Amygdala (tissue), 56 donors: ENCODE measurements at places on chromosomes 1 and 21.

DNA sequence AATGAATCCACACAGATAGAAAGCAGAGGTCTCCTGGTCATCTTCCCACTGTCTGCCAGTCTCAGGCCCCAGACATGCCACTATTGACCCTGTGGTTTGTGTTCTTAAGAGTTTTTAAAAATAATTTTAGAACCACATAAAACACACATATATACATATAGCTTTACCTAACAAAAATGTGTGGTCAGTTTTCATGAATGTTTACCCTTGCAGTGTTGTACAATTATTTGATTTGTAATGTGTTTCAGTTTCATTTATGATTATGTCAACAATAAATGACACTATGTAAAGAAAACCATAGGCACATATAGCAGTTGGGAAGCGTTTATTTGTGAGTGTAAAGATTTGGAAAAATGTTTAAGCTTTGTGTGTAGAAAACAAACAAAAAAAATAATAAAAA is 17.1 kb downstream of the CHAF1B start:
- no peak for DNase-seq

- DNase-seq = no peak
Measured at GRCh38 chr21:45211661-45212060, 76.0 kb downstream of the POFUT2 start.

DNA sequence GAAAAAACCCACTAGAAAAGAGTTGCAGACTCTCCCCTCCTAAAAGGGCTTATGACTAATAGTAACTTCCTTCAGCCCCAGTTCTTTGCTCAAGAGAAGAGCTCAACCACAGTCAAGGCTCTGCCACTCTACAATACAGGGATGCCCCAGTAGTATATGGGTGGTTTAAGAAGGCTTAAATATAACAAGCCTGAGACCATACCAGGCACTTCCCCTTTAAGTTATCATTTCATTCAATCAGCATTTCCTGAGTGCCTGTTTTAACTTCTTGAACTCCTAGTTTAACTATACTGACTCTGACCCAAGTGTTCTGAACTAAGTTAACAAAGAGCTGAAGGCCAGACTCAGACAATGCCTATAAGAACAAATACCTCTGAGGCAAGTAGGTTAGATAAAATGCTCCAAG is 19.8 kb downstream of the PRPF38A start:
- no peak for DNase-seq

GRCh38 chr1:1309251-1310108 is 1.1 kb downstream of the PUSL1 start:
- no peak for DNase-seq

- DNase-seq = no peak
Measured at GRCh38 chr1:203090421-203091198, 4.8 kb upstream of the MYOG start.

DNA sequence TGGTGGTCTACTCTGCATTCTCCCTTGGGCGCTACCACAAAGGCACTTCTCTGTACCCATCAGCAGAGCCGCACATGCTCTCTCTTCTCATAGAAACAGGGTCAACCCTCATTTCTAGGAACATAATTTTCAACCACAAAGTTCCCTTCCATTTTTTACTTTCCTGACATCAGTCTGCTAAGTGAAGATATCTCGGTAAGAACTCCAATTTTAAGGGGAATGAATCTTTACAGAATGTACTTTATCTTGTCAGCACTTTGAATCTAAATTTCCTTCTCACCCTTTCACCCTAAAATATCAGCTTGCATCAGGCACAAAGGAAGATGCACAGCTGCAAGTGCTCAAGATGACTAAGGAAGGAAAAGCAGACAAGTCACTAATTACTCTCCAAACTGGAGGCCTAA is 545.9 kb downstream of the SMYD3 start:
- DNase-seq = no peak

GRCh38 chr21:15051644-15052458 is 12.9 kb downstream of the NRIP1 start:
- DNase-seq = no peak

DNA sequence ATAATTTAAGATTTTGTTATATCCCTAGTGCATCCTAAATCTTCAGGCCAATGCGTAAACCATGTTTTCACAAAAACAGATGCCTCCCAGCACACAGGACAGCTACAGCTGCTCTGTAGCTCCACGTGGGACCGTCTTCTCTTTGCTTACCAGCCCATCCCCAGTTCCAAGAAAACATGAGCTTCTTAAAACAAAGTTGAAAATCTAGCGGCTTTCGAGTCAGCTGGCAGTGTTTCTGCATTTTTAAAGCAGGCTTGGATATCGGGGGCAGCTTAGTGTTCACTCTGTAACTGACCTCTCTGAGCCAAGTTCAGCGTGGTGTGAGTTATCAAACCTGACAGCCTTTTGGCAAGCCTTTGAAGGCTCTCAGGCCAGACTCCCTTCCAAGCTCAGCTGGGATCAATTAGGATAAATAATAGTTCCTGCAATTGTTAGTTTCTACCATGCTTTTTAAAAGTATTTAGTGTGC is 881.5 kb downstream of the LTN1 start:
- no peak for DNase-seq

- DNase-seq = no peak
Measured at GRCh38 chr1:175443332-175443731, 250.8 kb upstream of the KIAA0040 start.

- DNase-seq = no peak
Measured at GRCh38 chr1:193114485-193115095, 7.2 kb upstream of the CDC73 start.

- DNase-seq = no peak
Measured at GRCh38 chr1:168422203-168422847, 121.5 kb downstream of the XCL2 start.

DNA sequence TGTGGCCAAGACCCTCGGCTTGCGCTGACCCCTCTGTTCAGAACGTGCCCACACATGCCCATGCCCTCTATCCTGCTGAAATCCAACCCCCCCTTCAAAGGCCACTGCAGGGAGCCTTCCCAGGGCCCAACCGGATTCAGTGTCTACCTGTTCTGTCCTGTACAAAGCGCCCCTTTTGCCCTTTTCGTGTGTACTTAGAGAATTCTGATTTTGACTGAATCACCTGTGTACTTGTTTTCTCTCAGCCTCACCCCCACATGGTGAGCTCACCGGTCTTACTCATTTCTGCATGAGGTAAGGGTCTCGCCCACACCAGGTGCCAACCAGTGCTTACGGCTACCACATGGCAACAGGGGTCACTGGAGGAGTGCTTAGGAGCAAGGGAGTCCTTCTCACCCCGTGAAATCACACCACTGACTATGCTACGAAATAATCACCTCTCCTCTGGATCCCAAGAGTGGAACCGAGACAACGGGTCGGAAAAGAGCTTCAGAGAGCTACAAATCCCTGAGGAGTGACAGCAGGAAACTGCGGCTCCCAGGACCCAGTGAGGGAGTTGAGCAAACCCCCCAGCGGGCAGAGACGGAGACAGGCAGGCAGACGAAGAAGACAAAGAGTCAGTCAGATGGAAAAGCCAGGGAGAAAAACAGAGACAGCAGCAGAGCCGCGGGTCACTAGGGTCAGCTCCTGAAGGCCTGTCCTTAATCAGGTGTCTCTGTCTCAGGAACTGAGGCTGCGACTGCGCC is 2.1 kb upstream of the S100A2 start:
- DNase-seq = no peak

- no peak for DNase-seq
Measured at GRCh38 chr21:45410865-45411809, 6.2 kb downstream of the COL18A1 start.

- no peak for DNase-seq
Measured at GRCh38 chr1:178094739-178095645, 1.1 kb downstream of the RASAL2 start.

- no peak for DNase-seq
Measured at GRCh38 chr1:17887661-17888371, 132.7 kb downstream of the ACTL8 start.
